ENCODE measurements at places on chromosomes 4 and X.

- DNase-seq: no peak
Observed at GRCh38 chr4:186617921-186618320, 62.6 kb upstream of the MTNR1A start.

- DNase-seq: no peak
Observed at GRCh38 chr4:43244688-43245382, 352.3 kb downstream of the GRXCR1 start.

DNA sequence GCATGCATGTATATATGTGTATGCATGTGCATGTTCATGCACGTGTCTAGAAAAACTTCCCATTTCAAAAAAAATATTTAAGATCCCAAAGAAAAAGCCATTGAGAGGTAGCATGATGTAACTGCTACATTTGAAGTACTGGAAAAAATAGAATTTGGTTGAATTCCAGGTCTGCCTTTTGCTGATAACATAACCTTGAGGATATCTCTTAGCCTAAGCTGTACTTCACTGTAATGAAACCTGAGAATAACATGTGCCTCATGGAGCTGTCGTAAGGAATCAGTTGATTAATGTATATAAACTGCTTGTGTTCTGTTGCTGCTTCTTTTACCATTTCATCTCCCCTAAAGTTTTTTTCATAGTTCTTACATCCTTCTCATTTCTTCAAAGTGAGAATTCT, 351.8 kb downstream of the GRIA2 start:
- no peak for DNase-seq

- peak; percentile 37 for DNase-seq
Observed at GRCh38 chrX:29478336-29479069, 736.9 kb upstream of the MAGEB2 start.

- no peak for DNase-seq
Observed at GRCh38 chr4:110418641-110419040, 57.3 kb upstream of the ENPEP start.

DNA sequence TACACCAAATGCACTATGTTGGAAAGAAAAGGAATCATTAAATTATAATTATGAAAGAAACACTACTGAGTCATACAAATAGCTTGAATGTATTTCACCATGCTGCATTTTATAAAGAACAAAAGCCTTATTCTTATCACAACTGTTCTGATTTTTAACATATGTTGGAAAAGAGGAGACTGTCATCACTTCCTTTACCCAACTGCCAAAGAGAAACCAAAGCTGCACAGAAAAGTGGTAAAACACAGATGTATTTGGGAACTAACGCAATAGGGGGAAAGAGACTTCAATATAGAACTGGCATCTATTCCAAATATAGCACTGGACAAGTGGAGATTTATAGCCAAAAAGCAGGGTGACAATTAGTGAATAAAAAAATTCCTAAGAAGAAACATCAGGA, 181.0 kb downstream of the SPANXN3 start:
- DNase-seq: no peak

DNA sequence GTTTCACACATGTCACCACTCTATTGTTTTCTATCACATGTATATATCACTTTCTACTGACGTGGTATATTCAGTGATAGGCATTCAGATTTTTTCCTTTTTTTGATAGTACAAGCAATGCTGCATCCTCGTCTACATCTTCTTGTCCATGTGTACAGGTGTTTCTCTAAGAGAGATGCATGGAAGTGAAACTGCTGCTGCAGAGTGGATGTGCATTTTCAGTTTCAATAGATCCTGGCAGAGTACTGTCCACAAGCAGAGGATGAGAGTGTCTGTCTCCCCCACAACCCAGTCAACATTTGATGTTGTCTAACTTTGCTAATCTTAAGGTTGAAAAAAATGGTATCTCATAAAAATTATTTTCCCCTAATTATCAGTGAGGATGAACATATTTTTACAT, 194.0 kb upstream of the CASK start:
- no peak for DNase-seq

DNA sequence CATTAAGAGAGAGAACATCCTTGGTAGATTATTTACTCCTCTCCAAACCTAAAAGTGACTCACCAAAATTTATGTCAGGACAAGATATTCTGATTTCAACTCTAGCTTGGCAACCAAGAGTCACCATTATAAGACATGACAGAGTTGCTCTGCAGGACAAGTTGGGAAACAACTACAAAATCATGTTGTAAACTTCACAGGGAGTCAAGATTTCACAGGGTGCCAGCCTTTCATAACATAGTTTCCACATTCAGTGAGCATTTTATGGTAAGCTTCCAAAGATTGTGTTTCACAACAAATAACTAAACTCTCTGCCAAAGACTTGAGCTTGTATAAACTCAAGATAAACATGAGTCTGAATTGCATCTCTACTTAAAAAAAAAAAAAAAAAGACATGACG, 121.0 kb upstream of the DIAPH2 start:
- peak; percentile 73 for DNase-seq

GRCh38 chr4:149711593-149712365, 103.9 kb downstream of the IQCM start:
- DNase-seq: no peak

DNA sequence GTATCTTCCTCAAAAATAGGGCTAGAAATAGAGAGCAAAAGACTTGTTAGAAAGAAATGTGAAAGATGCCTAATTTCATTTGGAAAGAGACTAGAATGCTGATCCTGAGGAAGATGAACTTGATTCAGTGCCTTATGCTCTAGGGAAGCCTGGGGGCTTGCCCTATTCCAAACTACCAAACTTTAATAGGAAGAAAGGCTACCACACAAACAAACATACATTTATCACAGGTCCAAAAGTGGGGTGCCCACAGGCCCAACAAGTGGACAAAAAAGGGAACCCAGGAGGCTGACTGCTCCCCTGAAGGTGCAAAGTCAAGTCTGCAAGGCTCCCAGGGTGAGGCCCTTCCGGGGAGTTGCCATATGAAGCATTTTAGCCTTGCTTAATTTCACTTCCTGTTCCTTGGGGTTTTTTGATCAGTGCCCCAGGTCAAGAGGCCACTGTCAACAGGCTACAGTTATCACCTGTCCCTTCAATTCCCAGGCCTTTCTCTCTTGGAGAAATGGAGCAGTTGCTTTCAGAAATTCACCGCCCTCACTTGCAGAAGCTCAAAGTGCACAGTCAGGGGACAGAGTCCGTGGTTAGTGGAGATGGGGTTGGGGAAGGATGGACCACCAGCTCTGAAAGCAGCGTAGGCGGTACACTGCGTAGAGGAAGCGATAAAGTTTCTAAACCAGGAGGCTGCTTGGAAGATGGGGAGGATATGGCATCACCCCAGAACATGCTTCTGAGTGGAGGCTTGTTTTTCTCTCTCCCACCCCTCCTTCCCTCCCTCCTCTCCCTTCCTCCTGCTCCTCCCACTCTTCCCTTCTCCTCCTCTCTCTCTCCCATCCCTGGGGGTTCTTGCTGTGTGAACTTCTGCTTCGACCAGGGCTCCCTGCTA, 36.4 kb downstream of the TMEM154 start:
- no peak for DNase-seq
